ENCODE measurements at places on chromosomes 2 and 18.
A peak's percentile ranks its signal among the peaks of the same experiment; 100 is the strongest.

GRCh38 chr2:31903109-31903780 lies 107.6 kb downstream of the MEMO1 start:
- DNase-seq: no peak

- no peak for DNase-seq
These were observed 103.5 kb downstream of the ANTXR1 start for GRCh38 chr2:69116438-69116837.

- DNase-seq: no peak
These were observed 70.1 kb downstream of the NABP1 start for GRCh38 chr2:191748059-191748461.

DNA sequence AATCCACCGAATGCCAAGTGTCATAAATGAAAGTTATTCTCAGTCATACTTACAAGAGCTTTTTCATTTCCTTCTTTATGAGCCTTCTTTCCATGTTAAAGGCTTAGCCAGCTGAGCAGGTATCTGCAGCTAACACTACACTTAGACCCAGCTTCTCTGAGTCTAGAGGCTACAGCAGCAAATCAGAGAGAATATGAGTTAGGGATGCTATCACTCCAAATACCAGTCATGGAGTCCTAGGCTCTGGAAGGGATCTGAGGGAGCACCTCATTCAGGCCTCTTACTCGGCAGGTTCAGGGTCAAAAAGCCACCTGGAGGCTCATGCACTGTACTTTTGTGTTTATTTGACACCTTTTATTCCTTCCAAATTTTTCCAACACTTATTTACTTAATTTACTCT lies 2.9 kb downstream of the C2orf80 start:
- no peak for DNase-seq

DNA sequence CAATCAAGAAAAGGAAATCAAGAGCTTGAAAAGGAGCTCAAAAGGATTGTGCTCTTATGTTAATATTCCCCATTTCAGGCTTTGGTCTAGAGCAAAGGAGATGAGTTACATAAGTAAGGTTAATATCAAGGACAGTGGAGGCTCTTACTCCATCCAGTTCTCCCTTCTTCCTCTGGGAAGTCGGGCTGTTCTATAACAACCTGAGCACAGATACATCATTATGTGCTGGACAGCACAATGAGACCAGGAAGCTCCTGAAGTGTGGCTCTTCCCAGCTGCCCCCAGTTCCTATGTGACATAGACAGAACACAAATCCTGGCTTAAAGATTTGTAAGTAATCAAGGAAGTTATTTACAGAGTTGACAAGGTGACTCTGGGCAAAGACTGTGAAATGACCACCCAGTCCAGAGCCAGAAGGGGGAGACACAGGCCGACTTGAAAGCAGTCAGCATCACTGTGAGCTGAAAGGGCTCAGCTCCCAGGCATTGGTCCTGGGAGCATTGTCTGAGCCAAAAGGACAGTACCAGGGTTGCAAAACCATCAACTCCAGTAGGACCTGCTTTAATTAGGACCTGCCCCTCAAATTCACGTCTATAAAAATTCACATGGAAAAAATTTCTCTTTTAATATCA lies 917.6 kb upstream of the ACVR2A start:
- DNase-seq: peak; percentile 29

DNA sequence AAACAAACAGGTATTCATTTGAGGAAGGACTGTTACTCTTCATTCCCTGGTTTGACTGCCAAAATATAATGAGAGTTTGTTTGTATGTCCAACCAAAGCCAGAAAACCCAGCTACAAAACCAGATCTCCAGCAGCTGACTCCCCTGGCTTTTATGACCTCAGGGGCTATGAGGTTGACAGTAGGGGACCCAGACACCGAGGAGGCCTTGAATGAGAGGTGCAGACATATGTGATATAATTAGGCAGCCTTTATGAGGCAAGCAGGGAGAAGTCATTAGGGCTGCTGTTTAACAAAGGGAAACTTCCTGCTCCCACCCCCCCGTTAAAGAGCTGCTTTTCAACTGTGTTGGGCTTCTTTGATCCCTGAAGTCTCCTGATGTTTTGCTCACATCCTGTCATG lies 236.7 kb downstream of the SLC4A3 start:
- no peak for DNase-seq

DNA sequence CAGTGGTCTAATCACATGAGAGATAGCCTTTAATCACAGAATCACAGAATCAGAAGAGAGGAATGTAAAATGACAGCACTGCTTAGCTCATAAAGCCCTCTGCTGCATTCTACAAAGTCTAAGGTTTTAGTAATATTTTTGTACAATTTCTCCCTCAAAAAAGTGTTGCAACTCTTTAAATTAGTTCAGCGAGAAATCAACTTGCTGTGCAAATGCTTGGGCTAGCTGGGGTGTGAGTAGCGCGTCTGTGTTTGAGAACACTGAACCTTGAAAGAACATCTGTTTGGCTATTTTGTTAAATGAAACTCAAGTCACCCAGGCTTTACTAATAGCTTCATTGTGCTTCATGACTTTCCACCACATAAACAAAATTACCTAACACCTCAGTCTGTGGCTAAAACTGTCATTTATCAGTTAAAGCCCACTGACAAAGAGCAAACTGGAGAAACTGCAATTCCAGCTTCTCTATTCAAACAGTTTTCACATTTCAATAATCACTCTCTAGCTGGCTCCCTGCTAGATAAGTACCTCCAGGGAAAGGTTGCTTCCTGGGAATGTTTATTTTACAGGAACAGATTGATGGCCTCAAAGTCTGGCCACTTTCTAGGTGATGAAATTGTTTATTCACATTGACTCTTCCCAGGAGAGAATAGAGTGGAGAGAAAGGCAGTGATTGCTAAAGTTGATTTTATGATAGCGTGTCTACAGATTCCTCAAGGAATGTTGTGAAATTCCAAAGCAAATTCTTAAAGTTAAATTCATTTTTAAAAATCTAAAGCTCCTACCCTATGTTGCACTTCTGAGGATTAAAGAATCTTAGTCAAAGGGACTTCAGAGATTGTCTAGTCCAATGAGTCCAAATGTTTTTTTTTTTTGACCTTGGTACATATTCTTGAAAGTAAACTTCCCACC lies 36.0 kb upstream of the STAT1 start:
- DNase-seq: no peak

DNA sequence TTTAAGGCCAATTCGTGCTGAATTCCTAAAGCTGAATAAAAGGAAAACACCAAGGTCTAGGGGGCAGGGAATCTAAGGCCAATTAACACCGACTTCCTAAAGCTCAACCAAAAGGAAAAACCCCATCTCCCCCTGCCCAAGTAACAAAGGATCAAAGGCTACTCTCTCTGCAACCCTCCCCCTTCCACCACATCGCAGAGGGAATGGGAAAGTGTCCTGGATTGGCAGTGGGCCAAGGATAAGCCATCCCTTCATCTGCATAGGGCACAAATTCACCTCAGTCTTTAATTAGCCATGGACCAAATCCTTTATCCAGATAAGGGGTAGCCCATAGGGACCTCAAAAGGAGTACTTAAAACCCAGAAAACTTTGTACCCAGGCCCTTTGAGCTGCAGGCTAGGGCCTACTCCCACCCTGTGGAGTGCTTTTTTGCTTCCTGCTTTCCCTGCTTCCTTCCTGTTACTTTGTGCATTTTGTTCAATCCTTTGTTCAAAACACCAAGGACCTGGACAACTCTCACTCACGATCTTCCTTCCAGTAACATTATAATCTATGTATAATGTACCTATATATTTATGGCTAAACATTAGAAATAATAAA lies 2119.8 kb upstream of the CELF4 start:
- no peak for DNase-seq

GRCh38 chr2:68423966-68424650 lies 43.0 kb downstream of the FBXO48 start:
- DNase-seq: no peak

DNA sequence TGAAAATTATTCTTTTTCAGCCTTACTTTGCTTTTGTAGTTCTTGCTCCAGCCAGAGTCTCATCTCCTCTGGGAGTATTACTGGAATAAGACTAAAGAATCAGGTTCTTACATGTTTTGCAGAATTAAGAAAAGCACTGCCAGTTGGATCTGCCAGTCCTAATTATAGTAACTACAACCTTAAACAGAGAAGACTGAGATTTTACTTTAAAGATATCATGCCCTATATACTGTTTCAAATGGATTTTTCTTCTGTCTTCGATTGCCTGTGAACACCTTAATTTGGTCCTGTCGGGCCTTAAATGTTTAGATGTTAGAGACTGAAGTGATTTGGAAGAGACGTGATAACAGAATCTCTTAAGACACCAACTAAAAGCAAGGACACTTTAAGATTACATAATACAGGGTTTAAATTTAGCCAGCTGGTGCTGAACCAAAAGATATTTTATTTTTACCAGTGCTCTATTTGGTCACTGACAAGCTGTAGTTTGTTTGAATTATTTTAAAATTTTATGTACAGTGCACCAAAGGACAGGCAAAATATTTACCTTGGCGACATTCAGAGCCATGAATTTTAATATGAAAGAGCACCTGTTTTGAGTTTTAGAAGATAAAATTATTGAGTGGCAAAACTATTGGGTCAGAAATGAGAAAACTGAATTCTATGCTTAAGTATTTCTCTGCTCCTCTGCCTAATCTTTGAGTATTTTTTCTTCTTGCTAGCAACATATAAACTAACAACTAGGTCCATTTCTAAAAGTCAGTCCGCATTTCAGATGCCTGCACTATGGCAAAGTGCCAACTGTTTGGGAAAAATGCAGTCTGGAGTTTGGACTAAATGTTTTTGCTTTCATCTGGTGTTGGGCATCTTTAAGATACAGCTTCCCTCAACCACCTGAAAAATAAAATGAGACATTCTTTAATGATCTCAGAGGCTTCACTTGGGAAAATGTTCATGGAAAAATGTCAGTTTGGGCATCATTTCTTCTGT lies 300.0 kb downstream of the XIRP2 start:
- DNase-seq: no peak

GRCh38 chr2:16336491-16336890 lies 329.1 kb downstream of the CYRIA start:
- no peak for DNase-seq

DNA sequence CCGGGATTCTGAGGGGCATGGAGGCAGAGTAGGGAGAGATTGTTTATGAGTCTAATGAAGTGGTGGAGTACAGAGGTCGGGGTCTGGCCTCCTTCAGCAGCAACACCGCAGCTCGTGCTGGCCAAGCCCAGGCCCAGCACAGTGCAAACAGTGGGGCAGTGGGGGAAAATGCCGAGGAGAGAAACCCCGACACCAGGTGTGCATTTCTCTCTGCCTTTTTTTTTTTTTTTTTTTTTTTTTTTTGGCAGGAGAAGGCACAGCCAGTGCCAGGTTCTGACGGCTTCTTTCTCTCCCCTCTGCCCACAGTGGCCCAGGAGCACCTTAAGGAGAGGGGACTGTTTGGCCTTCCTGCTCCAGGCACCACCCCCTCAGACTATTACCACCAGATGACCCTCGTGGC lies 219.3 kb downstream of the GLI2 start:
- no peak for DNase-seq

DNA sequence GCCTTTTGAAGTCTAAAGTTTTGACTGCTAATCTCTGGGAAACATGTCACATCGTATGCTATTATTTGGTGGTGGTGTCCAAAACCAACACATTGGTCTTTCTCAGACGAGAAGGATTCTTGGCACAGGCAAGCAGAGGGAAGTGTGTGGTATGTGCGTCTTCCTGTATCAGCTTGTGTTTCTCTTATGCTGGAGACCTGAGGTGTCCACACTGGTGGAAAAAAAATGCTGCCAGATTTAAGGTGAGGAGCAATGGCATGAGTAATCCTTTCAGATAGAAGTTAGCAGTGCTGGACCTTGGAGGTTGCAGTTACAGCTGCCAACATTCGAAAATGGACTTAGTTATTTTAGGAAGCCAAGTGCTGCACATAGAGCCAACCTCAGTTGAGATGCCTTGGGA lies 11.7 kb upstream of the FHL2 start:
- no peak for DNase-seq

GRCh38 chr18:68505178-68505574 lies 209.7 kb downstream of the TMX3 start:
- no peak for DNase-seq

DNA sequence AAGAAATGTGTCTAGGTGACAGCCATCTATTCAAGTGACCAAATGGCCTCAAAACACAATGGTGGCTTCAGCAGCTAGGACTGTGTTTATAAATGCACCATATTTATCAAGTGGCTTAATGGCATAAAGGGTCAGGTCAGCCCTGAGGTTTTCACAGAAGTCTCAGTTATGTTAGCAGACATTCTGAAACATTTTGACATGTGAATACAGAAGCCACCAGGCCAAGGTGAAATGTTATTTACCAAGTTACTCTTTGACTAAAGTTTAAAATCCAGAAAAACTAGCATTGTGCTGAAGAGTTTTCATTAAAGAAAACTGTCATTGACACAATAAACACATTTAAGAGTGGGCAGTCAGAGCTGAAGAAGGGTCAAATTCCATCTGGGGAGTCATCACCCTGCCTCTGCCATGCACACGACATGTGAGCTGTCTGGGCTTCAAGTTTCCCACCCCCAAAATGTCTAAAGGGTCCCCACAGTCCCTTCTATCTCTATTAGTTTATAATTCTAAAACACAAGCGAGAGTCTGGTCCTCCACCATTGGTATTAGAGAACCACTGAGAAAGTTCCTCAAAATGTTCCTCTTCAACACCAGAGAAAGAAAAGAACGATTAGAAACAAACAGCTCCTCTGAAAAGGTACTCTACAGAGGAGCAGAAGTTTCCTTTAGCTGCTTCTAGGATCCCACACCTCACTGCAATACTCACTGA lies 77.5 kb upstream of the FZD5 start:
- DNase-seq: no peak

GRCh38 chr2:197920592-197921201 lies 116.3 kb downstream of the PLCL1 start:
- DNase-seq: no peak

GRCh38 chr2:35938838-35939237 lies 416.7 kb upstream of the CRIM1 start:
- no peak for DNase-seq

DNA sequence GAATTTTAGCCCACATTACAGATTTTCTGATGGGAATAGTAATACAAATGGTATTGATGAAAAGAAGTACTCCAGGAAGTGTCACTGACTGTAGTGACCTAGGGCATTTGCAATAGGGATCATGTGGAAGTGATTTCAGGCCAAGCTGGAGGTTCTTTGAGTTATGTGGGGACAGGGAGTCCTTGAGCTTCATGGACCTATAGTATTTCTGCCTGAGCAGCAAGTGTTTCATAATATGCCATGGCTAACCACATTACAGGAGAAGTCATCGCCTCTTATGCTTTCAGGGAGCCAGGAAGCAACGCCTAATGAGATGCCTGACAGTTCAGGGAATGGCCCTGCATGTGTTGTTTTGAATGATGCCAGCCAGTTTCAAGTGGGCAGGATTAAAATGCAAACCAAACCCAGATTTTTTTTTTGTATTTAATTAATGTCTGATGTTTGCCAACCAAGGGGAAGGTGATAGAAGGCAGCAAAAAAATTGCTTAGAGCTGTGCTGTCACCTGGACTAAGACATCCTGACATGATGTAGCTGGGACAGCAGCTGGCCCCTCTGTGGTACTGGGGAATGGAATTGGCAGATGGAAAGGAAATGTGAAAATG lies 109.5 kb downstream of the RAPGEF4 start:
- no peak for DNase-seq

DNA sequence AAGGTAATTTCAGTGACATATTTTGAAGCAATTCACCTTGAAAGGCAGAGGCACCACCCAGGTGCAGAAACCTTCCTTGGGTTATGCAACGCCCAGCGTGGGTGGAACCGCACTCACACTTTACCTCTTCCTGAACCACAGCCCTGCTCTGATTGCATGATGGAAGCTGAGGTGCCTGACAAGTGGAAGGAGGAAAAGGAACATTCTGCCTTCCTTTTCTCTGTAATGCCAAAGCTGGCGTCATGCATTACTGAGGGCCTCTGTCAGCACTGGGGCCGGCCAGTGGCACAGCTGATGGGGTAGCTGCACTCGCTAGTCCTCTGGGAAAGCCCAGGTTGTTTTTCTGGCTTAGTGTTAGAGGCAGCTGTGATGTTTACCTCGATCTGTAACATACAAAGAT lies 266.5 kb downstream of the NEDD4L start:
- DNase-seq: no peak

Measured in right renal cortex interstitium (tissue), 3 donors.